ENCODE measurements at places on chromosomes 12 and 14.

GRCh38 chr14:26415618-26416123 lies 182.2 kb downstream of the NOVA1 start:
- no peak for DNase-seq

DNA sequence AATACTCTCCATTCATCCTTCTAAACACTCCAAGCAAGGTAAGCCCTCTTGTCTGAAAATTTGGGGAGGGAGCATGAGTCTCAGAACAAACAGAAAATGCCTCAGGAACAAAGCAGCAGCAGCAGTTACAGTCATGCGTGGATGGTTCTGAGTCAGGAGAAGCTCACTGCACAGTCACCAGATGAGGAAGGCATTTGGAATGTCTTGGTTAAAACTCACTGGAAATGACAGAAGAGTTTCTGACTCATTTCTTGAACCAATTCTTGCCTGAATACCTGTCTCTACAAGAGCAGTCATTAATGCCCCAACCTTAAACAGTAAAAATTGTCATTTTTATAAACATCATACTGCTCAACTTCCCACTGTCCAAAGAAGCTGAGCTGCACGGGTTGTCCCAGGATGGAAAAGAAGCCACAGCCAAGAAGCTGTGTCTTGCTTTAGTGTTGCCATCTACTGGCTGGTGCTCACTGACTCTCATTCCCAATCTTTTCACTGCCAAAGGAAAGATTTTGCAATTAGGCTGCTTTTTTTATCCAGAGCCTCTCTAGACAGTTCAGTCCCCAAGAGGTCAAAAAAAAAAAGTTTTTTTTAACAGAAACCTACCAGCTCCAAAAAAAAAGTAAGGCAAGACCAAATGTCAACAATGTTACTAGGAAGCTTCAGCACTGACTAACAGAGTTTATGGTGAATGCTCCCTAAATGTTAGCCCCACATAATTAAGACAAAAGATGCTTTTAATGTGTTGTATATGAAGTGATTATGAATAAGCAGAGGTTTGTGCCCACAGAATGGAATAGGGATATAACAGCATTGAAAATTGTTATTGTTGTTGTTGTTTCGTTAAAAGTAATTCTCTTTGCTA lies 40.4 kb downstream of the KICS2 start:
- DNase-seq = no peak

GRCh38 chr14:44962334-44963043 lies 499 bp downstream of the TOGARAM1 start:
- DNase-seq = no peak

DNA sequence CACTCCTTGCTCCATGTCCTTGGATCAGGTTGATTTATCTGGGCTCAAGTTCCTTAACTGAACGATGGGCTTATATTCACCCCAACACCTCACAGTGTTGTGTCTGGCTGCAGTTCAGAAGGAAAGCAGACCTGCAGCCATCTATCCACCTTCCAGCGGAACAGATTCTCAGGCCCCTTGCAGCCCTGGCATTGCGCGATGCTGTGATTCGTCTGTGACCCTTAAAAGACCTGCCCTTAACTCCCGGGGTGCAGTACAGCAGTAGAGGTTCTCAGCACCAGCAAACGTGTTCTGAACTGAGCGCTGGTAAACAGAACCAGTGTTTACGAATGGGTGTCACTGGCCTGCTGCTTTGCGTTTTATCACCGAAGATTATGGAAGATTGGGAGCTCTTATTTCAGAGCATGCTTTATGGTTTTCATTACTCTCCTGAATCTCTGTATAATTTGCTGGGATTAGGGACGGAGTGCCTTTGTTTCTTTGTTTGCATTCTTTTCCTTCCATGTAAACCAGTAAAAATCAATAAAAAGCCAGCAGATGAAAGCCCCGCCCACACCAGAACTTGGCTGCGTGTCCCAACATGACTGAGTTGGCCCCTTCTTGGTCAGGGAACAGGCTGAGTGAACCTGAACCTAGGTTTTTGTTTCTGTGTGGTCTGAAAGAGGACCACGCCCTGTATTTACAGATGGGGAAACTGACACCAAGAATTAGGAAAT lies 286.7 kb upstream of the CRY1 start:
- no peak for DNase-seq

GRCh38 chr12:120006258-120006975 lies 17.4 kb downstream of the BICDL1 start:
- DNase-seq = no peak

GRCh38 chr12:3097186-3097804 lies 20.1 kb downstream of the TSPAN9 start:
- no peak for DNase-seq

GRCh38 chr12:31951939-31952338 lies 7.3 kb upstream of the RESF1 start:
- no peak for DNase-seq

DNA sequence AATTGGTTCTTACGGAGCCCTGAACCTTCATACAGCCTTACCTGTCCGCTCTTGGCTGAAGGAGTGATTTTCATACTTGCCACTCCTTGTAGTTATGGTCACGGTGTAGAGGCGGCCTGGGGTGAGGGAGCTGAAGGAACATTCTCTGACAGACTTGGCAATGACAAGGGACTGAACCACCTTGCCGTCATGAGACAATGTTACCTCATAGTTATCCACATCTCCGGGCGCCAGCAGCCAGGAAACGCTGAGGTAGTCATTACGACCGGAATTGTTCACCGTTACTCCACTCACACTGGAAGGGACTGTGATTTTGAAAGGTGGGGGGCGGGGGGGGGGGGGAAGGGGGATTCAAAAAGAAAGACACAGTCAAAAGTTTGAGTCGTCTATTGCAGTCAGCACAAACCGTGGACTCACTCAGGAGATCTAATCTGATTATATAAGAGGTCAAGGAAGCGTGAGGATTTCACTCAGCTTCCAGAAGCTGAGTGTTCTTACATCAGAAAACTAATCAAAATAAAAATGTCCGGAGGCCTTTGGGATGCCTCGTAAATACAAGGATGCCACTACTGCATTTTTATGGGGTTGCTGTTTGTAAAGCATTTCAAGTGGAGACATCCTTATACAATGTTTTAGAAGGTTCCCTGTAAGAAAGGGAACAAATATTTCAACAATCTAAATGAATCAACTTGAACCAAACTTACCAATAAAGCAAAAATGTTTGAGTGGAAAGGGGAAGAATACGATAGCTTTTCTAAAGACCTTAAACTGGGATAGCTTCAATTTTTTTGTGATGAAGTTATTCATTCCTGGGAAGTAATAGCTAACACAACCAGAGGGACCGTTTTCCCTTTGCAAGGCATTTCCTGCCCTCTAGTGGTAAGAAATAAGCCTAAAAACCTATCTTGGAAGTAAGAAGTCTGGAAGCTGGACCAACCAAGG lies 60.6 kb downstream of the PTPRB start:
- DNase-seq = no peak

DNA sequence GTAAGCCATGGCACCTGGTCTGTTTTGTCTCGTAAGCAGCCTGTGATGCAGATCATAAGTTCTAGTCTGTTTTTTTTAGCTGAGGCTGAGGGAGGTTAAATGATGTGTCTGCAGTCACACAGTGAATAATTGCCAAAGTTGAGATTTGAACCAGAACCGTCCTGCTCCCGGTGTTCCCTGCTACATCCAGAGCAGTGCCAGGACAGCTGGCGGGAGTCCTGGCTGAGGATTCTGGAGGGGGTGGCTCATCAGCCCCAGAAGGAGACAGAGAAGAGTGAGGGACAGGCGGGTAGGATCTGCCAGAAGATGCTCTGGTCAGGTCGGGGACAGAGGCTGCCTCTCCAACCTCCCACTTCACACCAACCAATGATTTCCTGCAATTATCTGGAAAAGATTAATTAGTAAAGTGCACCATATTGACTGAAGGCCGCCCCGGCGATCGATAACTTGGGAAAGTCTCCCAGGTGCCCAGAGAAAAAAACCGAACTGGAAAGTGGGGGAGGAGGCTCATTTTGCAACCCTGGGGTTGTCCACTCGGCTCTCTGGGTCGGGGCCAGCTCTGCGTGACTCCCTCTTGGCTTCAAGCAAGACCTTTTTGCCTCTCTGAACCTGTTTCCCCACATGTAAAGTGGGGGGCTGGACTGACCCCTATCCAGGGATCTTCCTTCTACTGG lies 42.1 kb downstream of the MVK start:
- no peak for DNase-seq

DNA sequence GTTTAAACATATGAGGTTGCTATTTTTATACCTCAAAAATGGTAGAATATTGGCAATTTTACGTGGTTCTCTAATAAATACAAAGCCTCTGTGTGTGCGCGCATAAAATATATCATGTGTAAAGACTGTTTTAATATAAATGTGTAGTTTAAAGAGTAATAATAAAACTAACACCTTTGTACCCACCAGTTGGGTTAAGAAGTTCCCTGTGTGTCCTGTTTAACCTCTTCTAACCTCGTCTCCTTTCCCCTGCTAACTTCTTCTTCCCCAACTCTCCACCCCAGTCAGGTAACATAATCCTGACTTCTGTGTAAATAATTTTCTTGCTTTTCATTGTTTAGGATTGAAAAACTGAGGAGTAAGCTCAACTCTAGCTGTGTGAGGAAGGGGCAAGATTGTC lies 47.6 kb upstream of the PSMA6 start:
- no peak for DNase-seq

GRCh38 chr12:31897781-31898503 lies 61.3 kb upstream of the RESF1 start:
- peak; percentile 26 for DNase-seq

DNA sequence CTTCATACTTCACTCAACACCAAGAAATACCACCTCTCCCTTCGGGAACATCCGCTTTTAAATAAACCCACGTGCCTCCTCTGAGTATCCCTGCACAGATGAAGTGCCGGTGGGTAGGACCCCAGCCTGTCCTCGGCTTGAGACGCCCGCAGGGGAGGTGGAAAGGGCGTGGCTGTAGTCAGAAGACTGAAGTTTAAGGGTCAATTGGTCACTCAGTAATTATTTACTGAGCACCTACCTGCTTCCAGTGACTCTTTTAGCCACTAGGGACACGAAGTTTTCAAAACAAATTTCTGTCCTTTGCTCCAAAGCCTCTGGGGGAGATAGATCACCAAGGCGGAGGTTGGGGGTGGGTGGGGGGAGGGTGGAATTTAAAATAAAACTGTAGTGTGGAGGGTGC lies 309.4 kb downstream of the VRK1 start:
- no peak for DNase-seq

DNA sequence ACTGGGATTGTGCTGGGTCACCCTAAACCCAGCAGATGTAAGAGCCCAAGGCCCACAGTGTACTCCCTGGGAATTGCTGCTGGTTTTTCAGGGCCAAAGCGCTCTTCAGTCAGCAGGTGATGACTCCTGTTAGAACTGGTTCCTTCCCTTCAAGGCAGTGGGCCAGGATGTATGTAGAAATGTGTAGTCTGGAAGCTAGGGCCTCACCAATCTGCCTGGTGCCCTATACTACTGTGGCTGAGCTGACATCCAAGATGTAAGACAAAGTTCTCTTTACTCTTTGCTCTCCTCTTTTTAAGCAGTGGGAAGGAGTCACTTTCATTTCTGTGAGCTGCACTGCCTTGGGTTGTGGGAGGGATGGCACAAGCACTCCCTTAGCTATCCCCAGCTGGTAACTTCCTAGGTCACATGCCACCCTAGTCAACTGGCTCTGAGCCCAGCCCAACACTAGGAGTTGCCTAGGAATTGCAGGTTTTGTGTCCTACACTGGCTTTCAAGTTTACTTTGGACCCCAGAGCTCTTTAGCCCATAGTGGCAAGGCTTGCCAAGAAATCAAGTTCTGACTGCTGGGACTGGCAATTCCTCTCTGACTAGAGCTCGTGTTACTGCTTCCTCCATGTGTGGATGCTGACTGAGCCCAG lies 249.2 kb downstream of the C12orf50 start:
- DNase-seq = no peak

DNA sequence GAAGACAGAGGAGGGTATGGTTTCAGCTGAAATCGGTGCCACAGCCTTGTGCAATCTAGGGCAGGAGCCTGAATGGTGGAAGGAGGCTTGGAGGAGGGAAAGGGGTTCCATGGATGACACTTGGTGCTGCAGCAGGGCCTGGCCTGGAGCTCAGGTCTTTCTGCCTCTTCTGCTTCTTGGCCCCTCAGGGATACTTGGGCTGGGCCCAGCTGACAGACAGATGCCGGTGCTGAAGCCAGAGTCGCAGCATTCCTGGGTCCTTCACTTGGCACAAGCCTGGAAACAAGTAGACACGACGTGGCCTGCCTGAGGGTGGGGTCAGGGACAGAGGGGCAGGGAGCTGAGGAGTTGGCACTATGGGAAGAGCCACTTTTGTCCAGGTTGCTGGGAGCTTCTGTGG lies 4.4 kb upstream of the PLEKHD1 start:
- no peak for DNase-seq

DNA sequence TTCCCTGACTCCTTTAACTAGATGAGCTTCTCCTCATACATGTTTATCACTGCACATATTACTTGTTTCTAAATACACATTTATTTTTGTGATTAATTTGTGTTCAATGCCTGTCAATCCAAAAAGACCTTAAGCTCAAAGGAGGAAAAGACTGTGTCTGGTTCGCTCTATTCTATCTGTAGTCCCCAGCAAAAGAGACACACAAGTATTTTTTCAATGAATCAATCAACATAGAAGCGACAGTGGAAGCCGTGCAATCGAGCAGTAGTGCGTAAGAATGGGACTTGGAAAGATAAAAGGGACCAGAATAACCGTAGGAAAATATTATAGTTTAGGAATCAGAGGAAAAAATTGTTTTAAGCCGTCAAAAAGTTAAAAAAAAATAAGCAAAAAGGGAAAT lies 951 bp downstream of the WDHD1 start:
- no peak for DNase-seq

DNA sequence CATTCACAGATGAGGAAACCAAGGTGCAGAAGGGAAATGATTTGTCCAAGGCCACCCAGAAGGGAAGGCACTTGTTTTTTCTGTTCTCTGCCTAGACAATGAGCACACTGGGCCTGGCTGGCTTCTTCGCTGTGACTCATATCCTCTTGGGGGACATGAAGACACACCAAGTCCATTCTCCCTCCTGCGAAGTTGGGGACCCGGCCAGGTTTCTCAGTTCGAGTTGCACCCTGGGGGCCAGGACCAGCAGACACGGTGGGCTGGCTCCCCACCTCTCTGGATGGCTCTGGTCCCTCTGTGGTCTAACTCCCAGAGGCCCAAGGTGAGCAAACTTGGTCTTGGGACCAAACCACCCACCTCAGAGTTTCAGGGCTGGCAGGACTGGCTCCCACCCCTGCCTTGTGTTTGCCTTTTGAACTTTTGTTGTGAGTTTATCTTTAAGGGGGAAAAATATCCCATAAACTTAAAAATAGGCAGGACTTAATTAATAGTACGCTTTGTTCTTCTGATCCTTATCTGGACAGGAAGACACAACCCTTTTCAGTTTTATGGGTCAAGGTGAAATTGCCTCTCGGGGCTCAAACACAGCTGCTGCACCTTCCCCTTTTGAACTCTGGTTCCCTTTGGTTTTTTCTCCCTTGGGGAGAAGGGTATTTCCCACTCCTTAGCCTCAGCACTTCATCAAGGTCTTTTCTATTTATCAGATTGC lies 9.0 kb upstream of the MLEC start:
- no peak for DNase-seq

DNA sequence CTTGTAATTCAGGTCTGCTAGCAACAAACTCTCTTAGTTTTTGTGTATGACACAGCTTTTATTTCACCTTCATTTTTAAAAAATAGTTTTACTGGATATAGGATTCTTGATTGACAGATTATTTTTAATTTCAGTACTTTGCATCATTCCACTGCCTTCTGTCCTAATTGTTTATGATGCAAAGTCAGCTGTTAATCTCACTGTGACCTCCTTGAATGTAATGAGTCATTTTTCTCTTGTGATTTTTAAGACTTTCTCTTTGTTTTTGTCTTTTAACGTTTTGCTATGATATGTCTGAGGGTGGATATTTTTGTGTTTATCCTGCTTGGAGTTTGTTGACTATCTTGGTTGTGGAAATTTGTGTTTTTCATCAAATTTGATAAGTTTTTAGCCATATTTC lies 126.3 kb upstream of the FBXO33 start:
- no peak for DNase-seq

- DNase-seq = no peak
These were observed 64.7 kb downstream of the GPR65 start for GRCh38 chr14:88069677-88070076.
